Thymus (tissue), 14 donors: ENCODE measurements at places on chromosomes 13 and 19. TPM values are rescaled to one million over a fixed set of nuclear protein-coding genes. Genes with fewer than 3 reads are reported as not detected.

Gene KLK3
- total RNA-seq: 0.19 TPM

Gene CKM
- total RNA-seq: 2.3 TPM

Gene SLC25A23
- 6.0 TPM for total RNA-seq

Gene TDRD12
- 2.6 TPM for total RNA-seq

Gene URAD
- 0.38 TPM for total RNA-seq

Gene ZNF136
- 10.7 TPM for total RNA-seq

DNA sequence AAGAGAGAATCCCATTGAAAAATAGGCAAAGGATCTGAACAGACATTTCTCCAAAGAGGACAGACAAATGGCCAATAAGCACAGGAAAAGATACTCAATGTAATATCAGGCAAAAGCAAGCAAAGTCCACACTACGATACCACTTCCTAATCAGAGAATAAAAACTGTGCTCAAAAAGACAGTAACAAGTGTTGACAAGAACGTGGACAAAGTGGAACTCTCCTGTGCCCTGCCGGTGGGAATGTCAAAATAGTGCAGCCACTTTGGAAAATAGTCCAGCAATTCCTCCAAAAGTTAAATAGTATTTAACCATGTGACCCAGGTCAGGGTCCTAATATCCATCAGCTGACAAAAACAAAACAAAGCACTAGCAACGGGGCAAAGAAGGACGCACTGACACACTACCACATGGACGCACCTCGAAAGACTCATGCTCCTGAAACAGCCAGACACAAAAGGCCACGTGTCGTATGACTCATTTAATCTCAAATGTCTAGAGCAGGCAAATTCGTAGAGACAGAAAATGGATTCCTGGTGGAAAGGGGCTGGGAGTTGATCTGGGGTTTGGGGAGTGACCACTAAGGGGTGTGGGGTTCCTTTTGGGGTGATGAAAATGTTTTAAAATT is 5.2 kb downstream of the MIER2 start:
- no peak for DNase-seq
- no peaks in the 10 kb centered on the region for H3K27me3 ChIP-seq
- H3K4me3 ChIP-seq: no peak overlapping the region
- peaks cover 11% of the 10 kb centered on the region for H3K36me3 ChIP-seq
- peaks cover 9% of the 10 kb centered on the region for H3K4me1 ChIP-seq

- no peak overlapping the region for H3K4me3 ChIP-seq
- no peak for DNase-seq
- H3K36me3 ChIP-seq: no peaks in the 10 kb centered on the region
- H3K4me1 ChIP-seq: peaks cover 4% of the 10 kb centered on the region
Observed at GRCh38 chr19:4140237-4140711, 13.2 kb upstream of the CREB3L3 start.

GRCh38 chr13:75458696-75459422 is 23.1 kb downstream of the TBC1D4 start:
- H3K4me1 ChIP-seq: no peaks in the 10 kb centered on the region
- H3K27me3 ChIP-seq: no peaks in the 10 kb centered on the region
- DNase-seq: no peak
- H3K4me3 ChIP-seq: no peak overlapping the region

- no peak overlapping the region for H3K4me3 ChIP-seq
- no peak for DNase-seq
- no peak overlapping the region for H3K27ac ChIP-seq
- H3K36me3 ChIP-seq: no peaks in the 10 kb centered on the region
- H3K27me3 ChIP-seq: no peaks in the 10 kb centered on the region
- H3K4me1 ChIP-seq: no peaks in the 10 kb centered on the region
Observed at GRCh38 chr19:39679791-39680168, 24.1 kb downstream of the LGALS16 start.

GRCh38 chr19:29841209-29841558 is 29.4 kb downstream of the CCNE1 start:
- no peak for DNase-seq
- no peak overlapping the region for H3K4me3 ChIP-seq
- H3K27ac ChIP-seq: peak overlapping the region; percentile 4
- H3K27me3 ChIP-seq: peaks cover 27% of the 10 kb centered on the region

- no peaks in the 10 kb centered on the region for H3K4me1 ChIP-seq
- H3K27ac ChIP-seq: no peak overlapping the region
- no peak for DNase-seq
- no peaks in the 10 kb centered on the region for H3K27me3 ChIP-seq
- no peaks in the 10 kb centered on the region for H3K36me3 ChIP-seq
Observed at GRCh38 chr19:33734913-33735312, 61.8 kb upstream of the KCTD15 start.

- no peaks in the 10 kb centered on the region for H3K36me3 ChIP-seq
- H3K27ac ChIP-seq: no peak overlapping the region
- H3K4me1 ChIP-seq: no peaks in the 10 kb centered on the region
- DNase-seq: no peak
Observed at GRCh38 chr19:48689449-48689848, 6.3 kb upstream of the FUT2 start.

DNA sequence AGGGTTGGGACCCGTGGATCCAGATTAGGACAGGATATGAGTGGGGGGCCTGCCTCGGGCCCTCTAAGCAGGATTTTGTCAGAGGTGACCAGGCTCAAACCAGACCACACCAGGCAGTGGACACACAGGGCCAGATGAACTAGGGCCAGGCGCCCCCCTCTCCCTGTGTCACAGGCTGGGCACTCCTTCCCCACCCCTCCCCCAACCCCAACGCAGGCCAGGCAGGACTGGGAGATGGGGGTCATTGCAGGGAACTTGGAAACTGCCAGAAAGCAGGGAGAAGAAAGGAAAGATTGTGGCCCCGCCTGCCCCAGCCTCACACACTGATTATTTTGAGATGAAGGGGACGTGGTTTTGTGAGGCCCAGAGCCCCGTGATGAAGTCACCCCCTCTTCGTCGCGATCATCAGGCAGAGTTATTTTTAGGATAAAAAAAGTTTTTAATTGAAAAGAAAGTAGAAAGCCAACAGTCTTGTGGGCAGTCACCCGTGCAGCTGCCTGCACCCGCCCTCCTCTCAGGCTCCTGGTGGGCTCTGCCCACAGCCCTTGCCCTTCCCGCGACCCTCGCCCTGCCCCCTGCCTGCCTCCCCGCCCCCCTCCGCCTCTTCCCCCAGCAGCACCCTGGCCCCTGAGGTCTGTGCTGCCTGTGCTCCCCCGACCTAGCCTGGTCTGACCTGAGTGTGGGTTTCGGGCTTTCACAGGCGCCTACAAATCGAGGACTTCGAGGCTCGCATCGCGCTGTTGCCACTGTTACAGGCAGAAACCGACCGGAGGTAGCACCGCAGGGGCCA is 1.9 kb upstream of the YJEFN3 start:
- DNase-seq: no peak
- no peak overlapping the region for H3K4me3 ChIP-seq
- no peak overlapping the region for H3K27ac ChIP-seq
- peaks cover 30% of the 10 kb centered on the region for H3K36me3 ChIP-seq

- DNase-seq: no peak
- no peak overlapping the region for H3K4me3 ChIP-seq
- no peaks in the 10 kb centered on the region for H3K4me1 ChIP-seq
- no peaks in the 10 kb centered on the region for H3K27me3 ChIP-seq
- H3K36me3 ChIP-seq: no peaks in the 10 kb centered on the region
Observed at GRCh38 chr13:33722216-33722915, 95.6 kb upstream of the RFC3 start.
